ENCODE measurements at places on chromosomes 5 and 9.

DNA sequence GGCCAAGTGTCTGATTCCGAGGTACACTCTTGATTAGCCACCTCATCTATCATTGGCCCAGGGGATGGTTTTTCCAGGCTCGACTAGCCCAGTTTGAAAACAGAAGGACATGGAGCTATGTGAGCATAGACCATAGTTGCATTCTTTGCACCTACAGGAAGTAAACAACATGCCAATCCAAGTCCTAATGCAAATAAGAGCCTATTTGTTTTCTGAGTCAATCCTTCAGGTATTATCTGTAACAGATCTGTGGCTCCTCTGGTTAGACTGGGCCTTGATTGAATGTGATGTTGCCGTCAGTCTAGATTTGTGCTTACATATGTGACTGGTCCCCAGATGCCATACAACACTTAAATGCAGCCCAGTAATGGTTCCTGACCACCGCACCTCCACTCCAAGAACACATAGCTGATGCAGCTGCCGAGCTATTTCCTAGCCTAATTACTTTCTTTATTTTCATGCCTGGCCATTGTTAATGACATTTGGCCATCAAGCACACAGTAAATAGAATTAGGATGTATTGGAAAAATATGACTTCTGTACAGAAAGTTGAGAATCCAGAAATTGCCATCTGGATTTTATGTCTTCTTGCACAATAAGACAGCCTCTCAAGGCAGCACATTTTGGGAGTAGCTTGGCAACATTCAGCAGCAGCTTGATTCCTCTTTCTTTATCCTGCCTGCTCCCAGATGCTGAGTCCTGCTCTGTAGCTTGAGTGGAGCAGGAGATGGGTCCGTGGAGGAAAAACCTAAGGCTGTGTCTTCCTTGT is 29.5 kb upstream of the ARHGAP26 start:
- DNase-seq: no peak

GRCh38 chr9:98171176-98171925 is 21.1 kb downstream of the CORO2A start:
- no peak for DNase-seq

GRCh38 chr9:17802249-17802857 is 223.5 kb downstream of the SH3GL2 start:
- no peak for DNase-seq

GRCh38 chr5:174617910-174618309 is 106.5 kb upstream of the MSX2 start:
- no peak for DNase-seq

GRCh38 chr5:72947498-72947897 is 8.3 kb upstream of the FCHO2 start:
- no peak for DNase-seq

DNA sequence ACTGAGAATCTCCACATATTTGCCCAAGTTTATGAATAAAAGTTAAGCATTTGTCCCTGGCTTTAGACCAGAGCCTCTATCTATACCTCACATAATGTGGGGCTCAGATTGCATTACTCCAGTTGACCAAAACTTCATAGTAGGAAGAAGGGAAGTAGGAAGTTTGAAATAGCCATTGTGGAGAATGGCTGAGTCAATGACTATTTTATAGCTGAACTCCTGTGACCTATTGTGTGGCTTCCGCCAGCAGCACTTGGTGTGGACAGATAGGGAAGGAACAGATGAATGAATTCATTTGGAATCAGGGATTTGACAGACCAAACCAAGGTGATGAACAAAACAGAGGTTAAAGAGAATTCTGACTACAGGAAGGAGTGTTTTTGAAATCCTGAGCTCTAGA is 92.9 kb upstream of the LPAR1 start:
- DNase-seq: no peak

DNA sequence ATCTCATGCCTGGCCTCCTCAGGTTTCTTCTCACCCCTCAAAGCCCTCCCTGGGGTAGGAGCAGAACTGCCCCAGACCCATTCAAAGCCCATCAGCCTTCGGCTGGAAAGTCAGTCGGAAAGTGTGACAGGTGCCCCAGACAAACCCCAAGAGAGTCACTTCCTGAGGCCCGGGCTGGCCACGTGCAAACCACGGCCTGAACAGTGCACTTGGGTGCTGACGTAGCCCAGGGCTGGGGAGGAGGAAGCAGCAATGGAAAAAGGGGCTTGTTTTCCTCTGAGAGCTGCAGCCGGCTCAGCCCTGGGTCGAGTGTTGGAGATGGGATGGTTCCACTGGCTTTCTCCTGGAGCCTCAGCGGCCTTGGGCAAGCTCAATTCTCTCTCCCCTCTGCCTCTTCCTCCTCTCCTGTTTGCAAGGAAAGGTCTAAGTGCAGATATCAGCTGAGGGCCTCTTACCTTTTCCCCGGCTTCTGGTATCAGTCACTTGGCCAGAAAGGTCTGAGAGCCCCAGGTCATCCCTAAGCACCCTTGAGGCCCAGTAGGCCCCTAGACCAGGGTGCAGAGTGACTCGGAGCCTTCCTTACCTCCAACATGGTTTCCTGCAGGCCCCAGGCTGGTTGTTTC is 5.9 kb upstream of the EGR1 start:
- no peak for DNase-seq

- DNase-seq: no peak
These were observed 29.8 kb upstream of the GFPT2 start for GRCh38 chr5:180382926-180383325.

DNA sequence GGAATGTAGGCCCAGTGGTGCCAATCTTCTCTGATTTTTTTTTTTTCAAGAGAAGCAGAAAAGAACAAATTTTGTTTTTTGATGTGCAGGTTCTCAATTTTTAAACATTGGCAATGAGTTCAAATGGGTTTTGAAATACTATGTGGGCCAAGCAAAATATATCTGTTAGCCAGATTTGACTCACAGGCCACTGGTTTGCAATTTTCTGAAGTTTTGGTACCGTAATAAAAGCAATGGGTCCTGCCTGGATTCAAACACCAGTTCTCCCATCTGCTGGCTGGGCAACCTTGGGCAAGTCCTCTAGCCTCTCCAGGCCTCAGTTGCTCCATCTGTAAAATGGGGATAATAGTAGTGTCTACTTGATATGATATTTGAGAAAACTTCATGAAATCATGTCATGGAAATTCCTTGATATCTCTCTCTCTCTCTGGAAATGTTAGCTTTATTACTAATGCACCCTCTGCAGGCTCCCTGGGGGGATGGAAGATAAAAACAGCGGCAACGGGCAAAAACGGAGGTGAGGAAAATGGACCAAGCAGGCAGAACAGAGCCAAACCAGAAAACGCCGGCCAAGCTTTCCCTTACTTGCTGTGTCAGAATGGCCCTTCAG is 63.4 kb downstream of the SMIM23 start:
- DNase-seq: no peak

- no peak for DNase-seq
These were observed 8.2 kb downstream of the SQSTM1 start for GRCh38 chr5:179828756-179829421.

DNA sequence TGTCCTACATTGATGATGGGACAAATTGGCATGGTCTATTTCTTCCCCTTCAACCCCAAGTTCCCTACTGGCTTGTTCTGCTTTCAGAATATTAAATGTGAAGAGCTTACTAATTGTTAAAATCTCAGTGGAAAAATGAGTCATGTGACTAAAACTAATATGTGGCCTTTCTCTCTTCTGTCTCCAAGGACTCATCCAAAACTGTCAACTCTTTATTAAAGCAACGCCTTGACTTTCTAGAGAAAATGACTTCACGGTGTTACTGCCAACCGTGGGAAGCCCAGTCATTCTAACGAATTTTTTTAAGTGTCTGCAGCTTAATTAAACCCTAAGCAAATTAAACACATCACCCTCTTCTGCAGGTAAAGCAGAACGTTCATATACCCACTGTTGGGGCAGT is 431.6 kb downstream of the DTWD2 start:
- no peak for DNase-seq

- DNase-seq: no peak
These were observed 109.5 kb upstream of the COL5A1 start for GRCh38 chr9:134532084-134532483.

- DNase-seq: peak; percentile 38
These were observed 66.9 kb downstream of the CTSL start for GRCh38 chr9:87792831-87793288.

DNA sequence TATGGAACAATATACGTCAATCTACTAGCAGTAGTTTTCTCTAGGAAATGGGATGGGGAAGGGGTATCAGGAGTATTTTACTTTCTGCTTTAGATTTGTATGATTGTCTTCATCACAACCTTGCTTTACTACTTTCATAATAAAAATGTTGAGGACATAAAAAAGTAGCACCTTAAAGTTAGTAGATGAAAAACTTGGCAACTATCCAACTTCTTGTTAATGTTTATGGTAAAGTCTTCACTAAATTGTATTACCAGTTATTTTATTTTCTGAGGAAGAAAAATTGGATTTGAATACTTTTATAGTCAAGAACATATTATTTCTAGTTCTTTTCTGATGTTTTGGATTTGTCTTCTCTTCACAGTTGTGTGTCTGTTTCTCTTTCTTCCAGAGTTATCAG is 372.1 kb downstream of the ARRDC3 start:
- DNase-seq: no peak

DNA sequence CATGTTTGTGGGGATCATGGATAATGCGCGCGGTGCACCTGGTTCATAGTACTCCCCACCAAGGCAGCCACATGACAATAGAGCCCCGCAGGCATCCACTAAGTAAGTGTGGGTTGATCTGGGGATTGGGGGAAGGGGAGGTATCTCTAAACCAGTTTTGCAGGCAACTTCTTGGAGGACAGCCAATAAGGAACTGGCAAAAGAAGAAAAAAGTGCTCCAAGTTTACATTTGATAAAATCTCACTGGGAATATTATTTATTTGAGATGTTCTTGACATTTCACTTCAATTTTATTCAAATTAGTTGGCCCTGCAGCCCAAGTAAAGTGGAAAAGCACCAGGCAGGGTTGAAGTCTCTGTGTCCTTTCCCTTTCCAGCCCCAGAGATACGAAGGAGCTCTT is 8.5 kb downstream of the FBP1 start:
- DNase-seq: no peak

DNA sequence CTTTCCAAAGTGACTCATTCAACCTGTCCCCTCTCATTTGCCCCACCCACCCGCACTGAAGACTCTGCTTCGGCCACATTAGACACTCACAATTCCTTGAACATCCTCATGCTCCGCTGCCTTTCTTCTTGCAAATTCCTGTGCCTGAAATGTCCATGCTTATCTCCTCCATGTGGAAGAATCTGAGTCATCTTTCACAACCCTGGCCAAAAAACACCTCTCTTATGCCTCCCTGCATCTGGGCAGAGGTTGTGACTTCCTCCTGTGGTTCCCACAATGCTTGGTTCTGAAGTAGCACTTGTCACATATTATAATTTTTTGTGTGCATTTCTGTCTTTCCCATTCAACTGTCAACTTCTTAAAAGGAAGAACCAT is 238.6 kb downstream of the ENC1 start:
- DNase-seq: no peak

- DNase-seq: no peak
These were observed 46.1 kb downstream of the PIK3R1 start for GRCh38 chr5:68261569-68262065.

GRCh38 chr5:176773408-176774035 is 36.8 kb upstream of the UNC5A start:
- no peak for DNase-seq

- DNase-seq: no peak
These were observed 106.3 kb downstream of the TENT4A start for GRCh38 chr5:6819521-6819920.

DNA sequence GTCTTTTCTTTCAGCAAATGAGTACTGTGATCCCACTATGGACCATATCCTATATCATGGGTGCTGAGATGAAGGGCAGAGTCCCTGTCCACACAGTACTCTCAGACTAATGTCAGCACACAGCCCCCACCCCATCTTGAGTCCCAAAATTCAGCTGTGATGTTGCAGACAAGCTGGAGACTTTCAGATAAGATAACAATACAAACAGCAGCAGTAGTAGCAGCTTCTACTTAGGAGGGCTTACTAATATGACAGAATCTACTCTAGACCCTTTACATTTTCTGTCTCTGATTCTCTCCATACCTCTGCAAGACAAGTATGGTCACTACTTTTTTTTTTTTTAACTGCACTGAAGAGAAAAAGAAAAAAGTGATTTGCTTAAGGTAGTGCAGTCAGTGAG is 129.1 kb upstream of the TRIM32 start:
- DNase-seq: no peak

DNA sequence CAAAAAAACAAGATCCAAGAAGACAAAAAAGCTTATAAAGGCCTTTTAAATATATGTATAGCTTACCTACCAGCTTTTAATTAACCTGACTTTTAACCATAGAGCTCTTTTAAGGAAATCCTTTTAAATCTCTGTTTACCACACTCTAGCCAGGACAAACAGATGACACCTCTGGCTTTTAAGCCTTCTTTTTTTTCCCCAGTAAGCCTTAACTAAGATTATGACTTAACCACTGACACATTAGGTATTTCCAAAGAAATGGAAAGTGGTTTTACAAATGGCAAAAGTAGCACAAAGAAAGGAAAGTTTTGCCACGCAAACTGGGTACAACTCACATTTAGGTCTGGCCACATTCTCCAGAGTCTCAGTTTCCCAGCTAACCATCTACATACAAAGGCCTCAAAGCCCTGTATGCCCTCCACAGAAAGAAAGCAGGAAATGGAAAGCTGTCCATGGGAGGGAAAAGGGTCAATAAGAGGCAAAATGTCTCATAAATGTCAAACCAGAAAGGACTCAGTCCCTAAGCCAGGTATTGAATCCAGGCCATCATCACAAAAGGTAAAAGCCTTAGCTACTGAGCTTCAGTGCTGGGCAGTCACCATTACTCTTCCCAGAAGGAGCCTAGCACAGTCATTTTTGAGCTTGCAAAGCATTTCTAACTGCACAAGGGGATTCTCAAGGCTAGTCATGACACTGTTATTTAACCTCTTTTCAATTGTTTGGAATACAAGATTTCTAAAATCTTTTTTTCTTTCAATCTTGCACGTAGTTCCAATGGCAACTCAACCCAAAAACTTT is 19.7 kb downstream of the TMEM161B start:
- no peak for DNase-seq

GRCh38 chr5:3339798-3340115 is 255.9 kb upstream of the IRX1 start:
- DNase-seq: no peak

- DNase-seq: no peak
These were observed 19.8 kb downstream of the TRIP13 start for GRCh38 chr5:912280-913091.

DNA sequence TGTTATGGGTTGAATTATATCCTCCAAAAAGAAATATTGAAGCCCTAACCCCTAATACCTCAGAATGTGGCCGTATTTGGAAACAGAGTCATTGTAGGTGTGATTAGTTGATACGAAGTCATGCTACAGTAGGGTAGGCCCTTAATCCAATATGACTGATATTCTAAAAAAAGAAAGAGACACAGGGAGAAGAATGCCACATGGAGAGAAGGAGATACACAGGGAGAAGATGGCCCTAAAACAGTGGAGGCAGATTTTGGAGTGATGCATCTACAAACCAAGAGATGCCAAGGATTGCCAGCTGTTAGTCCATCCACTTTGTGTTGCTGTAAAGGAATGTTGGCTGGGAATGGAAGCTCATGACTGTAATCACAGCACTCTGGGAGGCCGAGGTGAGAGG is 21.3 kb downstream of the ARRDC3 start:
- DNase-seq: no peak
